ENCODE measurements at places on chromosomes 12 and 14.

- DNase-seq = no peak
Measured at GRCh38 chr14:95513291-95513690, 3.2 kb downstream of the SYNE3 start.

- DNase-seq = no peak
Measured at GRCh38 chr12:574475-575128, 88.6 kb downstream of the NINJ2 start.

DNA sequence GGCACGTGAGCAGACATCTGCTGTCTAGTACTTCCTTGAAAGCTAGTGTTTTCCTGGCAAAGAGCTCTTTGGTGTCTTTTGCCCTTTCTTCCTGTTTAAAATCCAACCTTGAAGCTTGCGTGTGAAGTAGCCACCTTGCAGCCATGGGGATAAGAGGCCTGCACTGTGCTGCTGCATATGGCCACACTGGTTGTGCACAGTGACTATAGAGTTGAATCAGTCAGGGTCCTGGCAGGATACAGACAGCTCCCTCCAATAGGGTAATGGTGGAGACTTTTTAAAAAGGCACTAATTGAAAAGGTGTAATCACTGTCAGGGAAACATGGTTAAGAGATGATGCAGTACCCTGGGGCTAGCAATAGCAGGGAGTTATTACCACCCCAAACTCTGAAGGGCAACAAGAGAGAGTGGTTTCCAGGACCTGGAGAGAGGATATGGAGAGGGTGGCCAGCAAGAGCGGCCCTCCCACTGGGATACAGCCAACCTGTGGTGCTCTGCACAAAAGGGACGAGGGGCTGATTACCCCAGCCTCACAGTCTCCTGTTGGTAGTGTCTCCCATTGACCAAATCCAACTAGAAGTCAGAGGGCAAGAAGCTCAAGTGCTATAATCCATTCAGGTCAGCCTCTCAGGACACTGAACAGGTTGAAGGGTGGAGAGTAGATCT lies 4.8 kb upstream of the GLT8D2 start:
- no peak for DNase-seq

DNA sequence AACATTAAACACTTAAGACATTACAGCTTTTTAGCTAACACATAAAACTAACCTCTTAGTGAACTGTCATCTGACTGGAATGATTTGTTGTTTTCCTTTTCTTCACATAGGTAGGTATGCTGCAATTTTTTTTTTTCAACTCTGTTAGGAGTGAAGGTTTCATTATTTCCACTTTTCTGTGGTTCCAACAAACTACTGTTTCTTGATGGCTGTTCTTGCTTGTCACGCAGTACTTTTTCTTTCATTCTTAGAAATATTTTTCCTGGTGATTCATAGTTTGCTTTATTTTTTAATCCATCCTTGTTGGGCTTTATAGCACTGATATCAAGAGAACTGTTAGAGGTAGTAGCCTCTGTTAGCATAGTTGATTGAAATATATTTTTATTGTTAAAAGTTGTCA lies 6.3 kb downstream of the MIS18BP1 start:
- DNase-seq = no peak

DNA sequence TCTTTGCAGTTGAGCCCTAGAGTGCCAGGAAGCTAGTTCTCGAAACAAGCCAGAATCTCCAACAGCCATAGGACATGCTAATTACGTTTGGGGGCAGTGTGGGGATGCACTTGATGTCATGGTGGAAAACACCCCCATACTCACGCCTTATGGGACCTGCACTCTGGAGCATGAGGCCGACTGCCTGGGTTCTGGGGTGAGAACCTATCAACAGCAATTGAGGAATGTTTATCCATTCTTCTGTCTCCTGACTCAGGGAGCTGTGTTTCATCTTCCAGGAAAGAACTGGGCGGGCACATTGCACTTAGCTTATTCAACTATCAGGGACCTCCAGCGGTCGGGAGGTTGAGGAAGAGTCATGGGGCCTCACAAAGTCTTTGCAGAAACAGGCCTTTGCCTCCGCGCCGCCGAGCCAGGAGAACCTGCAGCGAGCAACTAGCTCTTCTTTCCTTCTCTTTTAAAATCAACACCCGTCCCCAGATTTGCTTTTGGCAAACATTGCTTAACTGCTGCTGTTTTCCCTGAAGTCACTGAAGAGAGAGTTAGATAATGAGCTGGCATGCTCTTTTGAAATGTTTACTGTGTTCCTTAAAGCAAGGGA lies 226.1 kb upstream of the DIO3 start:
- DNase-seq = no peak

GRCh38 chr14:89378119-89378518 lies 38.9 kb downstream of the FOXN3 start:
- DNase-seq = no peak

GRCh38 chr12:132089407-132089910 lies 54.7 kb downstream of the DDX51 start:
- DNase-seq = no peak

DNA sequence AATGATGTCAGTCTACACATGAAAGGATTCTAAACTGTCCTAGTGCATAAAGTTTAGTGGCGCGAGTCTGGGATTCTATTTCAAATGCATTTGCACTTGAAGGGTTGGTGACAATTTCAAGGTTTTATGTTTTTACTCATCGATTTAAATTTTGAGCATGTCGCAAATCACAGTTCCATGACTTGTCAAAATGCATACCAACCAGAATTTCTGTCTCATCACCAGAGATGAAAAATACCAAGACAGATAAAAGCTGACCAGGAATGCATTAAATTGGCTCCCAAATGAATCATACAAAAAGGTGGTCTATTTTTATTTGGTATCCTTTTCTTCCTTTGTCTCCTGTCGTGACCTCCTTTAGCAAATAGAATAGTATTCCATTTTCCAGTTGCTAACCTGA lies 25.2 kb downstream of the TMEM30B start:
- no peak for DNase-seq

DNA sequence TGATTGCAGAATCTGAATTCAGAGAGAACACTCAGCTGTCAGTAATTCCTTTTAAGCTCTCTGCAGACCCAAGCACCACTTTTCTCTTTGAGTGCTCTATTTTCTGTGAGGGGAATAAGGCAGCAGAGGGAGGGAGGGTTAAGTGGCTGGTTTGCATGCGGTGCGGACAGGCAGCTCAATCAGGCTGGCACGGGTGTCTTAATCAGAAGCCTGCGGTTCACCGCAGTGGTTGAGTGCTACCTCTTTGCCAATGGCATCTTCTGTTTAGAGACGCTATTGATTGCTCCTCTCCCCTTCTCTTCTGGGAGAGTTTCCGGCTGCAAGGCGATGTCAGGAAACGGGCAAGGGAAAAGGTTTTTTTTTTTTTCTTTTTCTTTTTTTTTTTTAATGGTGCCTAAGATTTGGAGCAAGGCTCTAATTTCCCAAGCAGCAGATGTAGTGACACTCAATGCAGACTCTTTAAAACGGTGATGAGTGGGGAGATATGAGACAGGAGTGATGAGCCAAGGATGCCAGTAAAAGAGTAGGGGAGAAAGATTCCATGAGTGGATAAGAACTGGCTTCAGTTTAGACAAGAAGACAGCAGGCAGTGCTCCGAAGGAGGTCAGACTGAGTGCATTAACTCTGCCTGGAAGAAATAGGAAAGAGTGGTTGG lies 533.7 kb upstream of the SEL1L start:
- DNase-seq = no peak

DNA sequence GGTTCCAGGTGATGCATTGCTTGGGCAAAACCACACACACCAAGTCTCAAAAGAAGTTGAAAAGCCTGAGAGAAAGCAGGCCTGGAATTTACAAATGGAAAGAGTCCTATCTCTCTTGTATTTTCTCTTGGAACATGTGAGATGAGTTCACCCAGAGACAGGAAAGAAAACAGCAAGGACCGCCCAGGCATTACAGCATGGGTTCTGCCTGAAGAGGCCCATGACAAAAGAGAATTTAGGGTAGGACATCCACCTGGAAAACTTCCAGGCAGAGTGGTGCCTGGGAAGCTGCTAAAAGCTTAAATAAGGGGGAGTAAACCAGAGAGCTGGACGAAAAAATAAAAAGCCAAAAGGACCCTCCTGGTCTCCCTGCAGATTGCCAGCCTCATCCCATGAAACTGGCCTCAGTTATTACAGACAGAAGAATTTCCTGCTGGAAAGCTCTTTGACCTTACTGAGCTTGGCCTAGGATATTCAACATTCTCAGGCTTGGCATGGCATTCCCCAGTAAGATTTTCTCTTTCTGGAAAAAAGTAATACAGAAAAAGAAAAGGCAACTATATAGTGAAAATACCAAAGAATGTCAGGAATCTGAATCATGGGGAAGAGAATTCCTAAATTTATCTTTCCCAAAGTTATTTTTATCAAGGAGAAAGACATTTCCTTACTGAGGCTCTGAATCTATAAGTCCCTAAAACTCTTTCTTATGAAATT lies 121.3 kb upstream of the NUDT4 start:
- no peak for DNase-seq

- DNase-seq = no peak
Measured at GRCh38 chr12:108696996-108697290, 34.4 kb downstream of the CORO1C start.

GRCh38 chr14:94938016-94938415 lies 168.1 kb upstream of the GSC start:
- no peak for DNase-seq

GRCh38 chr14:21712036-21712435 lies 38.4 kb upstream of the OR4E1 start:
- DNase-seq = no peak

DNA sequence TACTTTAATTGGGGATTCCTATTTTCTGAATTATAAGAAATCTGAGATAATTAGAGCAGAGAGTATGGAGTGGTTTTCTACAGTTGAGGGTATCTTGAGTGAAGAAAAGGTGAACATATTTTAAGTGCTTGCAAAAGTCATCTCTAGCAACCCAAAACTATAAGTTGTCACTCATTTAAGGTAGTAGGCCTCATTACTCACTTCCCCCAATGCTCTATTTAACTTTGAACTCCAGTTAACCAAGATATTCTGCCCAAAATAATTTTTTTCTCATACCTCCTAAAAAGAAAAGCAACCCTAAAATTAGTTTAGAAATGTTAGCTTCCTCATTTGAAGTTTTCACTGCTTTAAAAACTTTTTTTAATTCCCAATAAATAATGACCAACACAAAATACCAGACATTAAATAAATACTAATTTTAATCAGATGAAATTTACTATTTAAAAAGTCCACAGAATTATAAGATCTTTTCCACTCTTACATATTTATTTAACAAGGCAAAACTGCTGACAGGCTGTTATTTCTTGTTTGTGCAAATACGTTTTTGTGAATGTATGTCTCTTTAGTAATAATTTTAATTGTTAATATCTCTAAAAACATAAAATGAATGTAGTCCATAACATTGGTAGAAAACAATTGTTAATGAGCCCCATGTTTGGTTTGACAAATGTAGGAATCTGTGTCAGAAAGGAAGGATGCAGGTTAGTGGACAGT lies 47.8 kb downstream of the VRK1 start:
- DNase-seq = no peak

- no peak for DNase-seq
Measured at GRCh38 chr14:49942090-49942489, 49.2 kb downstream of the ARF6 start.

GRCh38 chr12:80912901-80913770 lies 24.6 kb downstream of the LIN7A start:
- DNase-seq = no peak

- DNase-seq = no peak
Measured at GRCh38 chr14:87815121-87815520, 177.9 kb downstream of the GALC start.

- peak; percentile 79 for DNase-seq
Measured at GRCh38 chr12:18320036-18320617, 58.8 kb downstream of the PIK3C2G start.

GRCh38 chr12:1587927-1588574 lies 6.3 kb downstream of the FBXL14 start:
- DNase-seq = peak; percentile 30

DNA sequence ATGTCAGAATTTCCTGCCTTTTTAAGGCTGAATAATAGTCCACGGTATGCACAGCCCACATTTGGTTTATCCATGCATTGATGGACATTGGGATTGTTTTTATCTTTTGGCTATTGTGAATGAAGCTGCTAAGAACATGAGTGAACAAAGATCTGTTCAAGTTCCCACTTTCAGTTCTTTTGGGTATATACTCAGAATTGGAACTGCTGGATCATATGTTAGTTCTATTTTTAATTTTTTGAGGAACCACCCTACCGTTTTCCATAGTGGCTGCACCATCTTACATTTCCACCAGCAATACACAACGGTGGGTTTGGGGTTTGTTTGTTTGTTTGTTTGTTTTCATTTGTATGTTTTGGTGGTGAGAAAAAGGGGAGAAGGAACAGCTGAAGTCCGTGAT lies 6.4 kb downstream of the GPR68 start:
- no peak for DNase-seq

DNA sequence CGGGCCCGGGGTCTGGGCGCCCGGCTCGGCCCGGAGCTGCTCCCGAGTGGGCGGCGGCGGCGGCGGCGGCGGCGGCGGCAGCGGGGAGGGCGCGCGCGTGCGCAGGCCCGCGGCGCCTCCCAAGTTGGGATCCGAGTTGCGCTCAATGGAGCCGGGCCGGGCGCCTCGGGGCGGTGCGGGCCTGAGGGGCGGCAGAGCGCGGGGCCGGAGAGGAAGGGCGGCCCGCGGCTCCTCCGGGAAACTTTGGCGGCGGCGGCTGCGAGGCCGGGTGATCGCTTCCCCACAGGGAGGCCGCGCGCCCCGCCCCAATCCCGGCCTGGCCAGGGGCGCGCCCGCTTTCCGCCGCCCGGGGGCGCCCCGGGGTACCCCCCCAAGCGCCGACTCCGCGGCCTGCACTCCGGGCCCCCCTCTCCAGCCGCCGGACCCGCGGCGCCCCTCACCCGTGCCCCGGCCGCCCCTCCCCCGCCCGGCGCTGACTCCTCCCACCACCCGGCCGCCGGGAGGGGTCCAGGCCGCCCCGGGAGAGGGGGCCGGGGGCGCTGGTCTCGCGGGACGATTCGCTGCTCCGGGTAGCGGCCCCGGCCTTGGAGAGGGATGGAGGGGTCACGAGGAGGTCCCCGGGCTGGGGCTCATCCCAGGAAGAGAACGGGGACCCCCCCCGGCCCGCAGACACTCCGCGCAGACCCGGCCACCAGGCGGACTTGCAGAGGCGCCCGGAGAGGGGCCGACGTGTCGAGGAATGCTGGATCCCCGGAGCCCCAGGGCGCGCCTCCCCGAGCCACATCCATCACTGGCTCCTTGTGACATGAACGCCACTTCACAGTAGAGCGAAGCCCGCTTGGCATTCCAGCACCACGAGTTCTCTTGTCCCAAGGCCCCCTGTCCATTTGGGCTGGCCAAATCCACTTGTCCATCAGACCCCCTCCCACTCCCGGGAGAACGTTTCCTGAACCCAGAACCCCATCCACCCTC lies at the start of gene RILPL1:
RILPL1 (minus strand) TSS at position 48 of the 972 bp plus-strand sequence. CDS start 237 bp downstream, outside the sequence.
- peak; percentile 39 for DNase-seq

- no peak for DNase-seq
Measured at GRCh38 chr12:103962493-103962892, 3.2 kb upstream of the TDG start.

- no peak for DNase-seq
Measured at GRCh38 chr12:45446013-45446412, 230.1 kb downstream of the ANO6 start.
